ENCODE measurements at places on chromosomes 16 and 17. TPM values are rescaled to one million over a fixed set of nuclear protein-coding genes. Genes with fewer than 3 reads are reported as not detected.

DNA sequence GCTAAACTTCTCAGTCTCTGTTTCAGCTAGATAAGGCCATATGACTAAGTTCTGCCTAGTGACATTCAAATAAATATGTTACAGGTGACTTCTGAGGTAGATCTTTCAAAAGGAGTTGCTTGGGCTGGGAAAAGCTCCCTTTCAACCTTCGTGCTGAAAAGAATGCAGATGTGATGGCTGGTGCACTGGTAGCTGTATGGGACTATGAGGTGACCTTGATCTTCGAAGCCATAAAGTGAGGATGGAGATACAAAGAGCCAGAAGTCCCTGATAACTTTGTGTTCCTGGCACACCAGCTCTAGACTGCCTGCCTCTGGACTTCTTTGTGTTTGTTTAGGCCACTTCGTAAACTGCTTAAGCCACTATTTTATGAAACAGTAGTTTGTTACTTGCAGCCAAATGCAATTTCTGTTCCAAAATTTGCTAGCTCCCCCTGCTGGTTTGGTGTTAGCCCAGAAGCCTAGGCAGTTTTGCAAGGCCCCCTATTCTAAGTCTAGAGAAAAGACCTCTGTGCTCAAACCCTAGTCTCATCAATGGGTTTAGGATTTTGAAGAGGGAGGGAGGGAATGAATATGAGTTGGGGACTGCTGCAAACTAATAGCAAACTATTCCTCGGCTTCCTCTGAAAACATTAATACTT, 23.3 kb upstream of the ERCC4 start:
- peak; percentile 39 for DNase-seq

- DNase-seq: no peak
These were observed 107.0 kb downstream of the ZFHX3 start for GRCh38 chr16:72940886-72941285.

GRCh38 chr17:65852911-65853310, 291.5 kb upstream of the AXIN2 start:
- DNase-seq: no peak

- DNase-seq: no peak
These were observed 759 bp downstream of the UBE2O start for GRCh38 chr17:76452127-76452659.

DNA sequence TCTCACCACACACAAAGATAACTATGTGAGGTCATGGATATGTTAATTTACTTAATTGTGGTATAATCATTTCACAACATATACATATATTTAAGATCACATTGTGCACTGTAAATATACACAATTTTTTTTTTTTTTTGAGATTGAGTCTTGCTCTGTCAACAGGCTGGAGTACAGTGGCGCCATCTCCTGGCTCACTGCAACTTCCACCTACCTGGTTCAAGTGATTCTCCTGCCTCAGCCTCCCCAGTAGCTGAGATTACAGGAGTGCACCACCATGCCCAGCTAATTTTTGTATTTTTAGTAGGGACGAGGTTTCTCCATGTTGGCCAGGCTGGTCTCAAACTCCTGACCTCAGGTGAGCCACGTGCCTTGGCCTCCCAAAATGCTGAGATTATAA, 11.5 kb upstream of the PRSS54 start:
- peak; percentile 51 for DNase-seq

DNA sequence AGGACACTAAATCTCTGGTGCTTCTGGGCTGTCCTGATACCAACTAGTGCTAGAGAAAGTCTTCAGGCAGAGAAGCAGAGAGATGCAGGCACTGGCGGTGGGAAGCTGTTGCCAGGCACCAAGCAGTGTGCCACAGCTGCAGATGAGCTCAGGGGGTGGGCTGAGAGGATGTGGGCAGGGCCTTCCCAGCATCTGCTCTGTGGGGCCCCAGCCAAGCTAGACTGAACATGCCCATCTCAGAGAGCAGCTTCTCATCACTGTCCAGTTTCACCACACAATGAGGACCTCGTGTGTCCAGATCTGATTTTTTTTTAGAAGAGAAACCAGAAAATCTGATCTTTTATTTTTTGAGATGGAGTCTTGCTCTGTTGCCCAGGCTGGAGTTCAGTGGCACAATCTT, 17.1 kb downstream of the PSKH1 start:
- DNase-seq: no peak

GRCh38 chr17:72539981-72540897, 419.4 kb downstream of the SOX9 start:
- peak; percentile 75 for DNase-seq

DNA sequence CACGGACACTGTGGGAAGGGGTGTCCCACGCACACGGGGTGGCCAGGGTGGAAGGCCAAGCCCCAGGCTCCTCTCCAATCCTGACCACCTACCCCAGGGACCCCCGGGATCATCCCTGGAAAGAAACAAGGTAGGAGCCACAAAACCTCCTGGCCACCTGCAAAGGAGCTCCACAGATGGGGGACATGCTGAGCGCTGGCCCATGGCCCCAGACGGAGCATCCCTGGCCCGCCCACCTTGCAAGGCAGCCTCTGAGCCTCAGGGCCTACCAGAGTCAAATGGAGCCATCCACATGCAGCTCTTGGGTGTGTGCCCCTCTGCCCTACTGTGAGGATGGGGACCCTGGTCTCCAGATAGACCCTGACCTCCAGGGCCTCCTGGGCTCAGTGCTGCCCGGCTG, 16.3 kb downstream of the SLC38A10 start:
- DNase-seq: no peak

- DNase-seq: peak; percentile 49
These were observed 23.3 kb downstream of the TBCD start for GRCh38 chr17:82775001-82775823.

- peak; percentile 21 for DNase-seq
These were observed 151.3 kb upstream of the ZFHX3 start for GRCh38 chr16:73199214-73199613.

DNA sequence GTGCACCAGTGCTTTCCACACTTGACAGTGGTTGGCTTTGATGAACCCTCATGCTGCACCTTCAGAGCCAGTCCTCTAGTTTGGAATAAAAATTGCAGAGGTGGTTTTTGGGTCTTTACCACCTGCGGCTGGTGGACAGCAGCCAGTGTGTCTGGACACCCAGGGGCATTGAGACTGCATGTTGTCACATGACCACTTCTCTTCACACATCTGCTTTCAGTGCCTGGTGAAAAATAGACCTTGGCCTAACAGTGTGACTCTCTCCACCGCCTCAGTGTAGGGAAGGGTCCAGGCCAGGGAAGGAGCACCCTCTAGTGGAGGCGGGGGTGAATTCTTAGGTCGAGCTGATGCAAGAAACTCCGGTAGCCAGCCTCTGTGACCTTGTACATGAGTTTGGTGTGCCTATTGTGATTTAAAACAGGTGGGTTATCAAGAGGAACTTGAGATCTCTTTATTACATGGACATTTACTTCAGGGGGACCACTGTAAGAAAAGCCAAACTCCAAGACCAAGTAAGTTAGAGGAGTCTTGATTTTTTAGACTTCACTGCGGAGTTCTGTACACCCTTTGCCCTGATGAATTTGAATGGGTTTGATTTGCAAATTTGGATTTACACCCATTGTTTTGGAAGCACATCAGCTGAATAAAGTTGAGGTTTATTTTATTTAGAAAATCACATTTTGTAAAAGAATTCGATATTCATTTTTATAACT, 17.9 kb downstream of the GOSR2 start:
- peak; percentile 87 for DNase-seq

- no peak for DNase-seq
These were observed 1496.7 kb downstream of the CDH11 start for GRCh38 chr16:63625126-63625525.

- no peak for DNase-seq
These were observed 8.2 kb downstream of the RNF166 start for GRCh38 chr16:88697831-88698615.

DNA sequence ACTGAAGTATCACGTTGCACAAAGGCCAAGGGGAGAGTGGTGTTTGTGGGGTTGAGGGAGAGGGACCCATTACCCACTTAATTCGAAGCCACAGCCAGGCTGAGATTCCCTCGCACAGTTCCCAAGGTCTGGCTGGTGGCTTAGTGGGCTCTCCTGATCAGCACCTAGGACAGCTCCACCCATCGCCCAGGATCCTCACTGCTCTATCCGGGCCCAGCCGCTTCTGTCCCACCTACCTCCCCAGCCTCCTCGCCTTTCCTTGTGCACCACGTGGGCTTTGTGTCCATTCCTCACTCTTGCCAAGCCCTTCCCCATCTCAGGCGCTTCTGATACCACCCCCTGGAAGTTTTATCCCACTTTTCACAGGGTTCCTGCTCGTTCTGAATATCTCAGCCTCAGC, 163.5 kb downstream of the CCT6B start:
- DNase-seq: peak; percentile 23

DNA sequence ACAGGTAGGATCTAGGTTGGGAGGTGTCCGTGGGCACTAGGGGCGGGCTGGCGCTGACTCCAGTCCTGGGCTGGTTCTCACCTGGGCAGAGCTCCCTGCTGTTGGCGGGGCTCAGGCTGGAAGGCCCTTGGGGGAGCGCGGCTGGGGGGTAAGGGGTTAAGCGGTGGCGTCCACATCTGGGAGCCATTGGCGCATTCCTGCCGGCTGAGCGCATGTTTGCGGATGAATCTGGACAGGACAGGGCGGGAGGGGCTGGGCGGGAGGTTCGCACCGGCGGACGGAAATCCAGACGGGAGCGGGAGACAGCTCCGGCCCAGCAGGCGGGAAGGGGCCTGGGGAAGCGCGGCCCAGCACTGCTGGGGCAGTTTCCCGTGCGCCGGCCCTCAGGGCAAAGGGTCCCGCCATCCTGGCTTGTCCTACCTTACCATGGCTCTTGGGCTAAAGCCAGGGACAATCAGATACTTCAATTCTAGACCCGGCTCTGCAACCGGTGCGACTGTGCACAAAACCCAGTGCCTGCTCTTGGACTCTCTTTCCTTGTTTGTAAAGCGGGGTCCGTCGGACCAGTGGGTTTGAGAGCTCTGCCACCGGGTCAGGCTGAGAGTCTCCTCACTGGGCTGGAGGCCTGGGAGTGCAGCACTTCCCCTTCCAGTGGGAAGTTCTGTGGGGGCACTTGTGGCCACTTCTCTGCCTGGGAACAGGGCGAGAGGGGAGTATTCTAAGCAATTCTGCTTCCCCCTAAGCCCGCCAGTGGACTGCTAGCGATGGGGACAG, 7.8 kb downstream of the RARA start:
- DNase-seq: no peak

- DNase-seq: no peak
These were observed 425.1 kb downstream of the UTP18 start for GRCh38 chr17:51685287-51685909.

GRCh38 chr17:67200727-67201301, 44.2 kb downstream of the HELZ start:
- DNase-seq: peak; percentile 74

- DNase-seq: no peak
These were observed 18.7 kb upstream of the ADGRG3 start for GRCh38 chr16:57649443-57649751.

DNA sequence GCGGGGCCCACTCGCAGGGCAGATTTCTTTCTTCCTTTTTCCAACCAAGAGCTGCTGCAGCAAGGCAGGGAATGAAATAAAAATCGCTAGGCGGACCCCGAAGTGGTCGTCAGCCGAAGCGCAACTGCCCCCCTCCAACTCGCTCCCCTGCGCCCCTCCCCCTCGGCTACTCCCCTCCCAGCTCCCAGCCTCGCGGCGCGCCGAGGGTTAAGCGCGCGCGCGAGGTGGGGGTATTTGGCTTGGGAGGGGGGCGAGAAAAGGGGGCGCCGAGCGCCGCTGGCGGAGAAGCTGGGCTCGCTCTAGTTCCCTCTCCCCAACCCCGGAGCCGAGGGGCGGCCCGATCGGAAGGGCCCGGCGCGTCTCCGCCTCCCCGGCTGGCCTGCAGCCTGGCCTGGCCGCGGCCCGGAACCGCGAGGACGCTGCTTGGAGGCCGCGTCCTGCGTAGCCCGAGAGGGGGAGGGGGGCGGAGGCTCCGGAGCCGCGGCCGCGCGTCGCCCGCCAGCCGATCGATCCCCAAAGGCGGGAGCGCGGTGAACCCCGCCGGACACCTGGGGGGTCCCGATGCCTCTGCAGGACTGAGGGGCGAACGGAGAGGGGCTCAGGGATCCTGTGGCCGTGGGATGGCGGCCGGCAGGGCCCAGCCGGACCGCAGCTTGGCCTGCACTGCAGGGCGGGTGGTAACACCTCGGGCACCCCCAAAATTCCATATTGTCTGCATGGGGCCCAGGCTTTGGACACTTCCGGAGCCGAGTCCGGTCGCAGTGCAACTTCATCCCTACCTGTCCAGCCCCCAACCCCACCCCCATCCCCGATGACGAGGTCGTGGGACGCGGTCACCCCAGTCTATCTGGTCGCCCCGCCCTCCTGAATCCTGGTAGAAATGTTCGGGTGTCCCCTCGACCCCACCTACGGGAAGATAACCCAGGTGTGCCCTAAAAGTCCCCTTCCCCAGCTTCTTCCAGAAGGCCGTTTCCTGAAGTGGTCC, 4.9 kb upstream of the CBX4 start:
- peak; percentile 73 for DNase-seq

- no peak for DNase-seq
These were observed 42.9 kb downstream of the LDHD start for GRCh38 chr16:75073545-75074303.

HEATR9 gene
- total RNA-seq: not detected

UMOD gene
- total RNA-seq: not detected

ZSCAN10 gene
- not detected for total RNA-seq

AHSP gene
- not detected for total RNA-seq

ZNRF1 gene
- total RNA-seq: 5.8 TPM

GRIN2C gene
- not detected for total RNA-seq

DPEP2 gene
- total RNA-seq: not detected

CPD gene
- total RNA-seq: 41.9 TPM

PRKCB gene
- 7.1 TPM for total RNA-seq

CLDN6 gene
- not detected for total RNA-seq
